ENCODE measurements at places on chromosomes 4 and X.

DNA sequence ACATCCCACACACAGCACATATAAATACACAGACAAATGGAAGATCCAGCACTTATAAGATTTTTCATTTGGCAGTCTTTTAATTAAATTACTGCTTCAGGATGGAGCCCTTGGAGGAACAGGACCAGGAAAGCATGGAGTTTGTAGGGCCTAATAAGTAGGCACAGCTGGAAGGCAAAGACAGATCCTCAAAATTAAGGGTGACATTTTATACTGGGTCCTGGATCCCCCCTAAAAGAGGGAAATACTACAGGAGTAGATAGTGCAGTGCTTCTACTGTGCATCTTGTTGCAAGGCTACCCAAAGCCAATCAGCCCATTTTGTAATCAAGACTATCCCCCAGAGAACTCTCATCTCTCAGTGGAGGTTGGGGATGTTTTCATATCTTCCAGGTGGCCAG is 1860.7 kb upstream of the PCDH10 start:
- DNase-seq, result no peak

- DNase-seq, result no peak
These were observed 26.5 kb downstream of the CD40LG start for GRCh38 chrX:136674270-136674985.

DNA sequence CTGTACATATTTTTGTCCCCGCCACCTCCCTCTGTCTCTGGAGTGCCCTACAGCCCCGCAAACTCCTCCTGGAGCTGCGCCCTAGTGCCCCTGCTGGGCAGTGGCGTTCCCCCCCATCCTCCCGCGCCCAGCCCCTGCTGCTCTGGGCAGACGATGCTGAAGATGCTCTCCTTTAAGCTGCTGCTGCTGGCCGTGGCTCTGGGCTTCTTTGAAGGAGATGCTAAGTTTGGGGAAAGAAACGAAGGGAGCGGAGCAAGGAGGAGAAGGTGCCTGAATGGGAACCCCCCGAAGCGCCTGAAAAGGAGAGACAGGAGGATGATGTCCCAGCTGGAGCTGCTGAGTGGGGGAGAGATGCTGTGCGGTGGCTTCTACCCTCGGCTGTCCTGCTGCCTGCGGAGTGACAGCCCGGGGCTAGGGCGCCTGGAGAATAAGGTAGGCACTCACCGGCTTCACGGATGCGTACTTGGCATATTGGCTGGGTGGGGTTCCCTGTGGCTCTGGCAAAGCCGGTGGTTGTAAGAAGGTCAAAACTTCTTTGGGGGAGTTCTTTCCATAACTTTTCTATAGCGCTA is 653 bp downstream of the HHIP start:
- peak; percentile 87 for DNase-seq

DNA sequence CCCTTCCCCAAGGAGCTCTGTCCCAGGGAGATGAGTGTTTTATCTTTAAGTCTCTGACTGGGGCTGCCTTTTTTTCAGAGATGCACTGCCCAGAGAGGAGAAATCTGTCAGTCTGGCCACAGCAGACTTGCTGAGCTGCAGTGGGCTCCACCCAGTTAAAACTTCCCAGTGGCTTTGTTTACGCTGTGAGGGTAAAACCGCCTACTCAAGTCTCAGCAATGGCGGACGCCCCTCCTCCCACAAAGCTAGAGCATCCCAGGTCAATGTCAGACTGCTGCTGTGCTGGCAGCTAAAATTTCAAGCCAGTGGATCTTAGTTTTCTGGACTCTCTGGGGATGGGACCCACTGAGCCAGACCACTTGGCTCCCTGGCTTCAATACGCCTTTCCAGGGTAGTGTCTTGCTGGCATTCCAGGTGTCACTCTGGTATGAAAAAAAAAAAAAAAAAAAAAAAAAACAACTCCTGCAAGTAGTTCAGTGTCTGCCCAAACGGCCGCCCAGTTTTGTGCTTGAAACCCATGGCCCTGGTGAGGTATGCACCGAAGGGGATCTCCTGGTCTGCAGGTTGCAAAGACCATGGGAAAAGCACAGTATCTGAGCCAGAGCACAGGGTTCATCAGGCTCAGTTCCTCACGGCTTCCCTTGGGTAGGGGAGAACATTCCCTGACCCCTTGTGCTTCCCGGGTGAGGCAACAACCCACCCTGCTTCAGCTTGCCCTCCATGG is 1616.1 kb upstream of the ADGRL3 start:
- DNase-seq, result no peak

DNA sequence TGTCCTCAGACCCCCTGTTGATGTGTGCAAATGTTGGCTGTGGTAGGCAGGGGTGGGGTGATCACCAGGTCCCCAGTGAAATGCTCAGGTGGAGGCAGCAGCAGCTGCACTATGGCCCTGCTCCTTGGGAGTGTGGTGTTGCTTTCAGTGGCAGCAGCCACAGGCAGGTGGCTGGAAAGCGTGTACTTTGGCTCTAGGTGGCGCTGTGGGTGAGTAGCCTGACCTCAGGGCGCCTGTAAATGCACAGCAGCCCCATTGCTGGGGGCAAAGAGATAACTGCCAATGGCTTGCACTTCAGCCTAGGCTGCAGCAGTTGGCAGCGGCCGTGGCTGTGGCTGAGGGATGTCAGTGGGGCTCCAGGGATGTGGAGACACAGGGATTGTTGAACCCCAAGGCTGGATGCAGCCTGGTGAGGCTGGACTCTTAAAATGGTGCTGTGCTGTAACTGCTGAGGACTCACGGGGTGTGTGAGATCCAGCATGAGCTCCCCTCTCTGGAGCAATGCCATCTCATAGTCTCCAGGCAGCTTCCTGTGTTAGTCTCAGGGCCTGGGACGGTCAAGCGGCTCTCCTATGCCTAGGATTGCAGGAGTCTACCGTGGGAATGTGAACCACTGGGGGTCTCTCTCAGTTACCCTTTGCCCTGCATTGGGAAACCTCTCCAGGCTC is 421.7 kb upstream of the HTR2C start:
- no peak for DNase-seq

DNA sequence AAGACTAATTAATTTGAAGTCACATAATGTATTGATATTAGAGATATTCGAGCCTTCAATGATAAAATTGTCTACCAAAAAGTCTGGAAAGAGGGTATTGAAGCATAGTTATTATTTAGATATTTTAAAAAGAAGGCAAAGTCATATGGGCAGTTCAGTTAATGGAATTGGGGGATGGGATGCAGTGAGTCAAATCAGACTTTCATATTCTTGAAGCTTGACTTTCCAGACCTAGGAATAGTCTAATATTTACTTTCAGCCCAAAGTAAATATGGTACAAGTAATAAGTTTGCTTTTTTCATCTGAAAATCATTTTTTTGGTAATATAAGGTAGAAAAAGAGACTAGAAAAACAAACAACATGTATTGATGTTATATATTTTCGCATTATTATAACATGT is 2017.8 kb downstream of the C4orf33 start:
- no peak for DNase-seq

GRCh38 chrX:31147175-31147574 is 75.3 kb upstream of the FTHL17 start:
- DNase-seq, result no peak

DNA sequence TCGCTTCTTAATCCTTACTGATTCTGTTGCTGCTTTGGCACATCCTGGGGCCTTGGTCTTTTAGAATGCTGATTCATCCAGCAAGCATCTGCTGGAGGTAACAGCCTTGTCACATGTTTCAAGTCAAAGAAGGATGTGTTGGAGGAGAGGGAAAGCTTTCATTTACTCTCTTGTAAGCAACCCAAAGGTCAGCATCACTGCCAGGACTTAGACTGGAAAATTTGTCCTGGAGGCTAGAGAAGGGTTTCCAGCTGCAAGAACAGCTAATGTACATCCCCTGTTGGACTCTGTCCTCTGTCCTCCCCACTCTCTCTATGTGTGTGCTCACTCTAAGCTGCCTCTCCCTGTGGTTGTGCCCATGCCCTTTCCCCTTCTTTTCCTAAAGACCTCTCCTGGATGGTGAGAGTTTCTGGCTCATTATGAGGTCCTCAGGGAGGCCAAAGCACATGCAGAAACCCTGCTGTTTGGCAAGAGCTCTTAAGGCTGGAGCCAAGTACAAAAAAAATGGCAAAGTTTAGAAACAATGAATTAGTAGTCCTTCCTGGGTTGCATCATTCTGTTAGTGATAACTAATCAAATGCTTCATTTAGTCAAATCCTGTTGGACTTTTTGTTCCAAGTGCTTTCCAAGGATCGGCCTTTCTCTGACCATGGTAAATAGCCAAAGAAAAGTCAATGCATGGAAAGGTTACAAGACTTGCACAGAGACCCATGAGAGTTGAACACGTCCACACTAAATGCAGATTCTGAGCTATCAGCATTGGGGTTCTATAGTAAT is 13.4 kb upstream of the SRPX start:
- no peak for DNase-seq

DNA sequence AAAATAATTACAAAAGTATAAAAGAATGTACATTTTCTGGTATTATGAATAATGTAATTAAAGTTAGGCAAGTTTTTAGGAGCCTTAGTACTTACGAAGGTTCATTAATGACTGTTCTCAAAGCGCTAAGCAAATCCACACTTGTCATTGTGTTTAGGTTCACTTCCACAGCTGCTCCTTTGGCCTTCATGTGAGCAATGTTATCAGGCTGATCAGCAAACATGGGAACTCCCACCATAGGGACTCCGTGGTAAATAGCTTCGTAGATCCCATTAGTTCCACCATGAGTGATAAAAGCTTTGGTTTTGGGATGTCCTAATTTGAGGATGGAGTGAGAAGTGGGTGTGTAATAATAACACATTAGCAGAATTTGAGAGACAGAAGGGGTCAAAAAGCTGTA is 45.1 kb downstream of the UGT2A2 start:
- no peak for DNase-seq

GRCh38 chr4:74055096-74055495 is 16.6 kb upstream of the CXCL3 start:
- no peak for DNase-seq

DNA sequence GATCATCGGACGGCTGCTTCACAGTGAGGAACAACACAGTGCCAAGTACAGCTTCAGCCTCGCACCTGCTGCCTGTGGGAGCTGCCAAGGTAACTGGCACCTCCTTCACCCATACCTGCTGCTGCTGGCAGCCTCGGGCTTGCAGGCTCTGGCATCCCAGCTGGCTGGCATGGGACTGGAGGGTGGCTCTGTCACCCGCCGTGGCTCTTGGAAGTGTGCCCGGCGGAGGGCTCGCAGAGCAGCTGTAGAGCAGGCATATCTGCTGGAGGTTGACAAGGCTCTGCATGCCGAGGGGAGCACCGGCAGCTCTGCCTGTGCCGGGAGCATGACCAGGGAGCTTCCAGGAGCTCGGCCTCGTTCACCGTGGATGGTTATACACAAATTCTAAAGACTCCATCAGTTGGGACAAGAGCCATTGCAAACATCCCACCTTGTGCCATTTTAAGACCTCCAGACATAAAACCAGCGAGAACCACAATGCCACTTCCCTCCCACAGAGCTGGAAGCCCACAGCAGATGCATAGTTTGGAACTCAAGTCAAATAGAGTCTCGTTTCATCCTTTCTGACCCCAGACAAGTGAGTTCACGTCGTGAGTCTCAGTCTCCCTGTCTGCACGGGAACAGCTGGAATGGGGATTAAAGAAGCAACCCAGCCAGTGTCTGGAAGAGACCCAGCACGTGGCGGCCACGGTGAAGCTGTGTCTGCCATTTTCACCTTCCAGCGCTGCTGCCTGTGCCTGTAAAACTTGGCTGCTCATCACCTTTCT is 84.3 kb upstream of the PSAPL1 start:
- no peak for DNase-seq

- no peak for DNase-seq
These were observed 58.7 kb downstream of the NBDY start for GRCh38 chrX:56787734-56788152.

GRCh38 chr4:80646061-80646460 is 310.5 kb downstream of the CFAP299 start:
- DNase-seq, result no peak

DNA sequence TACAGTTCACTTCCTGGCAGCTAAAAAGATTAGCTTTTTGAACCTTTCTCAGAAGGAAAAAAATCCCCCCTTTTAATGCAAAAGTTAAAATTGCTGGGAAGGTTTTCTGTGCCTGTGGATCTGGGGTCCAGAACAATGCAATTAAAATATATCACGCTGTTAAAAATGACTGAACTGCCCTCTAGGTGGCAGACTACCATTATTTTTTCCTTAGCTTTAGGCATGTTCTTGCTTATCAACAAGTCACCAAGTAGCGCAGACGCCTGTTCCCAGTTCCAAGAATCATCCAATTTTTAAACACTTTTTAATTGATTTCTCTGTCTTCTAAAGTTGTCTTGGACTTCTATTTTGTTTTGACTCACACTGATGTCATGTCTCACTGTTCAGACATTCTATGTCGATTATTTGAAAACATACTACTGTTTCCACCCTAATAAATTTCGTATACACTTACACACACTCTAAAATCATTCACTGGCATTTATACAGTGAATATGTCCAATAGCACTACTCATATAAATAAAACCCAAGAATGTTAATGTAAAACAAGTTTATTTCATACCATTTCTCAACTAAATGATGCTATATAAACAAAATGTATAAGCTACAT is 661.6 kb downstream of the RAPGEF2 start:
- DNase-seq, result peak; percentile 69

DNA sequence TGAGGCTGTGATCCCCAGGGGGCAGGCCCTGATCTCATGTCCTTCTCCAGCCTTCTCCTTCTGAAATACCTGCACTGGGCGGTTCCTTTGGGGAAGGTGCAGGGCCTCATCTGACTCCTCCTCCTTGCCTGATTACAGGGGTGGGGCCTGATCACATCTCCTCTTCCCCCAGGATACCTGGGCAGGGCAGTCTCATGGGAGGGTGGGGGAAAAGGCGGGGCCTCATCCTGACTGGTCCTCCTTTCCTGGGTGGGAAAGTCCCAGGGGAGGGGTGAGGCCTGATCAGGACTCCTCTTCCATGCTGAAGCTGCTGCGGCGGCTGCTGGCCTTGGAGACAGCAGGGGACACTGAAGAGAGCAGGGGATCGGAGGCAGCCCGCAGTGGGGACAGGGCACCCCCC is 13.3 kb downstream of the TFE3 start:
- DNase-seq, result no peak

DNA sequence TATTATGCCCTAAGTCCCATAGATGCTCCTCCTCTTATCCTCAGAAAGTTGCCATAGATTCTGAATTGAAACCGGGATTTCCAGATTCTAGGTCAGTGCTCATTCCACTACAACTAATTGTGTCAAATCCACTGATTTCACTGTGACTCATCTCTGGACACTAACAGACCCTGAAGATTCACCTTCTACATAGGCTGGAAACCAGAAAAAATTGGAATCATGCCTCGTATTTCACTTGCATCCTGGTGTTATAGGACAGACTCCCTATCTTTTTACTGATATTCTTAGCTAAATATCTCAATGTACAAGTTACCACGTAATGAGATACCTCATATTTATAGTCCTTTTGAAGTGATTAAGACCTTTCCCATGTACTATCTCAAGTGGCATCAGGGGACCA is 36.7 kb downstream of the CLNK start:
- DNase-seq, result no peak

GRCh38 chr4:89305712-89306437 is 1.7 kb downstream of the GPRIN3 start:
- DNase-seq, result no peak

GRCh38 chr4:70927502-70928137 is 25.5 kb downstream of the MOB1B start:
- no peak for DNase-seq

All from retina (tissue), 1 donor.